ENCODE measurements at places on chromosomes 6 and 20.

- no peak for DNase-seq
Measured at GRCh38 chr20:16302818-16303217, 270.4 kb downstream of the KIF16B start.

GRCh38 chr20:50527068-50527605 is 17.0 kb downstream of the PTPN1 start:
- DNase-seq, result no peak

DNA sequence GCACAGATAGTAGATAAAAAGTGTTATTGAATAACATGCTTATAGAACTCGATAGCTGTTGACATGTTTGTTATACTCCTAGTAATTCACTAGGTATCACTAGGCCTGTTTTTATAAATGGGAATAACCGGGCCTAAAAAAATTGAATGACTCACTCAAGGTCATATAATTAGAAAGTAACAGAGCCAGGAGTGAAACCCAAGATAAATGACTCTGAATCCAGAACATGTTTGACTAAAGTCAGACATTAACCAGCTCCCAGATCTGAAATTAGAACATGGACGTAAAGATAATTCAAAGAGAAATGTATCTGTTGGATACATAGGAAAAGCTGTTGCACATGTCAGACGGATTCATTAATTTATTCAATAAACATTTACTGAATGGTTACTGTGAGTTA is 26.9 kb downstream of the RGS17 start:
- peak; percentile 36 for DNase-seq

- DNase-seq, result no peak
Measured at GRCh38 chr6:40706178-40706577, 119.0 kb upstream of the LRFN2 start.

DNA sequence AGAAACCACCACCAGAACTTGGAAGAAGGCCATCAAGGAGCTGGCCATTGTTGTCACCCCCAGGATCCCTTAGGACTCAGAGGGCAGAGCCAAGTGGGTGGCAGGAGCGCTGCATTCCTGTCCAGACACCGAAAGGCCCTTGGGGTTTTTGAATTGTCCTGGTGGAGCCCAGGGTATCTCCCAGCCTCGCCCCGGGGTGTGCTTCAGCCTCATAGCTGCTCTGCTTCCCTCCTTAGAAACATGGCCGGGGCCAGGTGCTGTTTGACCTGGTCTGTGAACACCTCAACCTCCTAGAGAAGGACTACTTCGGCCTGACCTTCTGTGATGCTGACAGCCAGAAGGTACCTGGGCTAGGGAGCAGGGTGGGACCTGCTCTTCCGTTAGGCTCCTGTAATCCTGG is 23.2 kb downstream of the EPB41L1 start:
- DNase-seq, result no peak

DNA sequence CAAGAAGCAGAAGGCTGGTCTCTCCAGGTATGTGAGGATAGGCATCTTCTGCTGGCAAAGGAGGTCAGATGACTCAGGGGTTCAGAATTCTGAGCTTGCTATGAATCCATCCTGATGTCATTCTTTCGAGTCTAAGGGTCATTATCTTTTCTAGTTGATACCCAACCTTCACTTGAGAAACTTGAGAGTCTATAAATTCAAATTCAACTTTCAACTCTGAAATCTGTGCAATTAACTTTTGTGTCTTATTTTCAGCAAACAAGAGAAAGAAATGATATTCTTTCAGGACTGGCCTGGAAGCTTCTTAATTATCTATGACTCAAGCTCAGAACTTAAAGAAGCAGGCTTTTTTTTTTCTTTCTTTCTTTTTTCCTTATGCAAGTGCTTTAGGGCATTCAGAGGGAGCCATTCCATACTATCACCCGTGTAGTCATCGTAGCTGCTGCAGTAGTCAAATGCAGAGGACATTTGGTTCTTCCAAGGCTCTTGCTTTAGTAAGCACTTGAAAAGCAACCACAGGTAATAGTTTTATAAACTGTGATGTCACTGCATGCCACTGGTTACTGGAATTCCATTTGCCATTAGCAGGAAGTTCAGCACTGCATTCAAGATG is 93.0 kb downstream of the ADTRP start:
- peak; percentile 59 for DNase-seq

DNA sequence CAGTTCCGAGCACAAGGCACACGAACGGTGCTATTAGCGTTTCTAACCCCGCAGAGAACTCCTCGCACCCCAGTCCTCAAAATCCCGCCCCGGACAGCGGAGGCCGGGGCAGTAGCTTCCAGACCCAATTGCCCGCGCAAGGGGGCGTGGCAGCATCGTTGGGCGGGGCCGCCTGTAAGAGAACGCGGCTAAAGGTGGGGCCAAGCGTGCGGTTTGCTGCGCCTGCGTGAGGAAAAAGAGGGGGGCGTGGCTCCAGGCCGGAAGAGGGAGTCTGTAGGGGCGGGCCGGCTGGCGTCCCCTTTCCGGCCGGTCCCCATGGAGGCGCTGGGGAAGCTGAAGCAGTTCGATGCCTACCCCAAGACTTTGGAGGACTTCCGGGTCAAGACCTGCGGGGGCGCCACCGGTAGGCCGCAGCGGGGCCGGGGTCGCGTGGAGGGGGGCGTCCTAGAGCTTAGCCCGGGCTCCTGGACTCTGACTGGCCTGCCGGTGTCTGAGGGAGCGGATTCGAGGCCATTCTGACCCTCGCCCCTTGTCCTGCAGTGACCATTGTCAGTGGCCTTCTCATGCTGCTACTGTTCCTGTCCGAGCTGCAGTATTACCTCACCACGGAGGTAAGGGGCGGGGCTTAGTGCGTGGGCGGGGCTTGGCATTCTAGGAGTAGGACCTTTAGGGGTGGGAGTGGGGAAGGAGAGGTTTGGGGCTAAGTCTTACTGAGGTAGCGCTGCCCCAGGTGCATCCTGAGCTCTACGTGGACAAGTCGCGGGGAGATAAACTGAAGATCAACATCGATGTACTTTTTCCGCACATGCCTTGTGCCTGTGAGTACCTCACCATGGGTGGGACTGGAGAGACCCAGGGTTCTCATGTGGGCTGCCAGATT is at the start of gene ERGIC3:
Gene ERGIC3 (plus strand): TSS at position 296 of the 880 bp plus-strand sequence. CDS start 20 bp downstream, at position 316.
- peak; percentile 91 for DNase-seq

- no peak for DNase-seq
Measured at GRCh38 chr6:116291701-116292396, 12.1 kb upstream of the TSPYL1 start.

GRCh38 chr6:34130862-34131261 is 15.0 kb downstream of the GRM4 start:
- DNase-seq, result no peak

DNA sequence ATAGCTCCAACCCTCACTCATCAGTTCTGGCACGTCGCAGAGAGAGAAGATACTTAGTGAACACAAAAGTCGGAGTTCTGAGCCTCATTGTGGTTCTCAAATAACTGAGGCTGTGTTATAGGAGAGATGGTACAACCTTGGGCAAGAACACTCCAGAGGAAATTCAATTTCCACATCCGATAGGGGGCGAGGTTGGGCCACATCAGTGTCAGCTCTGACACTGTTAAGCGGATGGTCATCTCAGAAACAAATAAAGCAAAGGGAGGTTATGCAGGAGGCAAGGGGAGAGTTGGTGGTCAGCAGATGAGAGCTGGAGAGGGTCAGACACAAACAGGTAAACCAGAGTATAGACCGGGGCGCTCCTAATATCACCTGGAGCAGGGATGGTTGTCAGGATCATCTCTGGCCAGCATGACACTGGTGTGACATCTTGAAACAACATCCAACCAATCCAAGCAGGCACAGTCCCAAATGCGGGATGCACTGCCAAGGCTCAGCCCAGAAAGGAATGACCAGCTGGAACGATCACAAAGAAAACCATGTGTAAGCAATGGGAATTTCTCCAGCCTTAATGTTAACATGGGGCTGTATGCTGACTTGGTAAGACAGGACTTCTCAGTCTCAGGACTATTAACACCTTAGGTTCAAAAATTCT is 331.8 kb downstream of the HACE1 start:
- peak; percentile 25 for DNase-seq

- no peak for DNase-seq
Measured at GRCh38 chr6:162898011-162898410, 170.2 kb downstream of the PACRG start.

- DNase-seq, result no peak
Measured at GRCh38 chr6:168093071-168093505, 14.1 kb upstream of the FRMD1 start.

DNA sequence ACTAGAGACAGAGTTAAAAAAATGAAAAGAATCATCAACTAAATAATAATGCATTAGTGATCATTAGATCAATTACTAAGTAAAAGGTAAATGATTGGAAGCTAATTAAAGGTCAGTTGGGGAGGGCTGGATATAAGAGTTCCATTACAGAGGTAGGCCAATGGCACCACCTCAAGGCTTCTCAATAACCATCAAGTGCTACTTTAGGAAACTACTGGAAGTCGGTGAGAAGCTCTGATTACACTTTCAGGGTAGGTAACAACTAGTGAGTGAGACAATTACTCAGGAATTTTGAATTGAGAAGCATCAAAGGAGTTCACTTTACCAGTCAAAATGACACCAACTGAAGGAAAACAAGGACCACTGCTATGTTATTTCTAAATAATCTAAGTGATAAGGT is 90.2 kb upstream of the HDAC2 start:
- DNase-seq, result no peak

GRCh38 chr6:134093007-134093573 is 40.7 kb upstream of the SLC2A12 start:
- no peak for DNase-seq

GRCh38 chr6:108027594-108027993 is 46.9 kb downstream of the OSTM1 start:
- peak; percentile 38 for DNase-seq

GRCh38 chr6:129673748-129674147 is 36.2 kb downstream of the ARHGAP18 start:
- peak; percentile 47 for DNase-seq

DNA sequence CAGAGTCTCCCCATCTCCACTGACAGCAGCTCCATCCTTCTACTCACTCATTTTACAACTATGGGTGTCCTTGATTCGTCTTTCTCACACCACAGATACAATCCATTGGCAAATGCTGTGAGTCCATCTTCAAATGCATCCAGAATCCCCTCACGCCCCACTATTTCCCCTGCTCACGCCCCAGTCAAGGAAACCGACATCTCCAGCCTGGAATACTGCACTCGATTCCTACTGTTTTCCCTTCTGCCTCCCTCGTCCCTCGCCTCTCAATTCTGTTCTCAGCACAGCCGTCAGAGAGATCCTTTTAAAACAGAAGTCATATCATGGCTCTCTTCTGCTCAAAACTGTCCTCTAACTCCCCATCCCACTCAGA is 4.7 kb downstream of the HLA-B start:
- no peak for DNase-seq

DNA sequence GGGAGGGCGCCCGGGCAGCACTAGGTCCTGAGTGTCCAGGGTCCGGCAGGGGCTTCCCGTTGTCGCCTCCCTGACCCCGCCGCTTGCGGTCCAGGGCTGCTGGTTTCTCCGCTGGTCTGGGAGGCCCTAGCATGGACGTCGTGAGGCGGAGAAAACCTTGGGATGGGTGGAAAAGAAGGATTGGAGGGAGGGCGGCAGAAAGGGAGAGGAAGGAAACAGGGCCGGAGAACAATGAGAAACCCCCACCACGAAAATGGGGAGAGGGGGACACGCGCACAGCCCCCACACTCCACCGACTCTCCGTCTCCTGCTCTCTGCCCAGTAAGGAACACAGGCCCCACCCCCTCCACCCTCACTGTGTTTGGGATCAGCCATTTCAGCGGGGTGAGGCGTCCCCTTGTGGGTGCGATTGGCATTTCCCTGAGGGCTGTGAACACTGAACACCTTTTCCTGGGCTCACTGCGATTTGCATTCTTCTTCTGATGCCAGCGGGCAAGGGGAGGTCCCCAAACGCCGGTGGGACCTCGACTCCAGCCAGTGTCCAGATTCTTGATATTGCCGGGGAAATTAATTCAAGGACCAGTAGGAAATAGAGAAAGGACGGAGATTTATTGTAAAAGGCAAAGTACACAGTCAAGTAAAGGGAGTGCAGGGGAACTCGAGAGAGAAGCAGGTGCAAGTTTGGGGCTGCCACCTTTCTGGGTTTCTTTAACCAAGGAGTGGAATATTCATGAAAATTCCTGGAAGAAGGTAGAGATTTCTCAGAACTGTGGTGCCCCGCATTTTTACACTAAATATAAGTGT is 3.3 kb upstream of the RAET1G start:
- peak; percentile 92 for DNase-seq

DNA sequence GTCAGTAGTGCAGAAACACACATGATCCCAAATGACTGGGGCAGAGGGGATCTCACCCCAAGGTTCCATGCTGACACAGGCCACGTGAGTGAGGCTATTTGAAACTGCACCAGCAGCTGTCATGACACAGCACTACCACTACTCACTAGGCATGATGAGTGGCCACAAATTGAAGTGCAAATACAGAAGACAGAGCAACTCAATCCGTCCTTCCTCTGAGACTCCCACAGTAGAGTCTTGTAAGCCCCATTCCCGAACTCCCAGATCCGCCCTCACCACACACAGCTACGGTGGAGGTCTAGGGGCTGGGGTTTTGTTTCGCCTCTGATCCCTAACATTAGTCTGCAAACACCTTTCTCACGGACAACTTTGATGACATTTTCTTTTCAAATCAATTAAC is 113.3 kb upstream of the NUP153 start:
- no peak for DNase-seq

- DNase-seq, result no peak
Measured at GRCh38 chr6:8506126-8506525, 70.8 kb upstream of the SLC35B3 start.

GRCh38 chr6:24809728-24810127 is 11.0 kb upstream of the ARMH2 start:
- DNase-seq, result no peak

GRCh38 chr20:4811661-4812181 is 90.0 kb downstream of the PRND start:
- DNase-seq, result no peak

- no peak for DNase-seq
Measured at GRCh38 chr20:24617080-24617432, 147.6 kb downstream of the SYNDIG1 start.

Data from foreskin fibroblast (primary cell).